ENCODE measurements at places on chromosomes 2 and 18.

GRCh38 chr2:80086831-80087230 is 217.7 kb downstream of the LRRTM1 start:
- peak; percentile 74 for DNase-seq

DNA sequence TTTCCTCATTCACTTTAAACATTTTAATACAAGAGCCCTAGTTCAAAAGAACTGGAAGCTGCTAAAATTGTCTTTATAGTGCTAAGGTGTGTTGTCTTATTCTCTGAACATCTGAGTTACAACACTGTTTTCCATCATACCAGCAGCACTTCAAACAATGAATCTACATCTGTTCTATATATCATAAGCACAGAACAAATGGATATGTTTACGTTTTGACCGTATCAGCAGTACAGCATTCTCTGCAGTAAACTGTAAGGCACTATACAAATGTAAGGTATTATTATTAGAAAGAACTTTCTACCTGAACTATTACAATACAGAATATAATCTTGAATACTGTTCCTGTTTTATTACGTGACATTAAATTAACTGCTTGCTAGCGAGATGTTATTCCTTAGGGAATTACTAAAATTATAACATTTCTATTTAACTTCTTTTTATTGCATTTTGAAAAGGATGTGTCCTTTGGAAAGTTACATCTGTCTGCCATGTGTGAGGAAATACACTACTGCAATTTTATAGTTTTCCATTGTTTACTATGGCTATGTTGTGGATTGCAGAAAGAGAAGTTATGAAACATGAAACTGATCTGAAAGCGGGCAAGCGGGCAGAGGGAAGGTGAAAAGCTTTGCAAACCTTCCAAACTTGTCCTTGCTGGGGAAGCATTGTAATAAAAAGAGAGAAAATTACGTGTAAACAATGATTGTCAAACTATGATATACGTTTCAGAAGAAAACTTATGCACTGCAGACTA is 13.7 kb downstream of the NCKAP1 start:
- peak; percentile 25 for DNase-seq

- no peak for DNase-seq
Observed at GRCh38 chr2:190789074-190790004, 91.3 kb upstream of the GLS start.

GRCh38 chr2:134536296-134536695 is 182.5 kb downstream of the TMEM163 start:
- DNase-seq = no peak

DNA sequence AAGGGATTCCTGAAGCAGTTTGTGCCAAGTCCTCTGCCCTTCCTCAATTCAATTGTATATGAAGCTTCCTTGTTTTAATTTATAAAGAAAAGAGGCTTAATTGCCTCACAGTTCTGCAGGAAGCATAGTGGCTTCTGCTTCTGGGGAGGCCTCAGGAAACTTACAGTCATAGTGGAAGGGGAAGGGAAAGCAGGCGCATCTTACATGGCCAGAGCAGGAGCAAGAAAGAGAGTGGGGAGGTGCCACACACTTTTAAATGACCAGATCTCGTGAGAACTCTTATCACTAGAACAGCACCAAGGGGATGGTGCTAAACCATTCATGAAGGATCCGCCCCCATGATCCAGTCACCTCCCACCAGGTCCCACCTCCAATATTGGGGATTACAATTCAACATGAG is 114.2 kb downstream of the SGPP2 start:
- DNase-seq = no peak

DNA sequence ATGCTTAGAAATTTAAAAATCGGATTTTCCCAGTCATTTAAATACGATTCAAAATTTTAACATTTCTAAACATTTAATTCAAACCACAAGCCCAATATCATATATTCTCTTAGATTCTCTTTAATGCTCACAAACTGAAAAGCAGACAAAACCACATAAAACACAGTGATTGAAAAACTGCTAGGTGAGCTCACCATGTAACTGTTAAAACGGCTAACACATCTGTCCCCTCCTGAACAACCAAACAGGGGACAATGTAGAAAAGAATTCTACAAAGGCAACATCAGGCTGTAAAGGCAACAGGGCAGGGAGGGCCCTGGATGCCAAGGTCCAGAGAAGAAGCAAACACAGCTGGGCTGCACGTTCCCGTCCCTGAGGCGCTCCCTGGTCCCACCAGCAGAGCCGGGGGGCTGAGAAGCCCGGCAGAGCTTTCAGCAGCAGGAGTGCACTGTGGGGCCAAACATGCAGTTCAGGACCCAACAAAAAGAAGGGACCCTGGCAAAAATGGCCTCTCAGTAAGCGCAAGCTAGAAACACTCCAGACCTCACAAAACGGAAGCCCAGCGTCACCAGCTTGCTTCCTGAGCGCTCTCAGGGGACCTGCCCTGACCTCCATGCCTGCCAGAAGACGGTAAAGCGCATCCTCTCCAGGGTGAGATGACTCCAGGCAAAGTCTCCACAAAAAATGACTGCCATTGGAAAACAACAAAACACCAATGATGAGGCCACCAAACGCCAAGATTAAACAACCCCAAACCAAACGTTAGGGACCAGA is 40.5 kb downstream of the NDUFA10 start:
- no peak for DNase-seq

GRCh38 chr2:44104855-44105271 is 63.8 kb upstream of the PPM1B start:
- DNase-seq = no peak

GRCh38 chr2:20576598-20577115 is 74.2 kb downstream of the HS1BP3 start:
- DNase-seq = no peak

GRCh38 chr2:32227492-32227891 is 37.2 kb downstream of the NLRC4 start:
- no peak for DNase-seq

- no peak for DNase-seq
Observed at GRCh38 chr2:12300927-12301326, 415.8 kb upstream of the TRIB2 start.

GRCh38 chr2:180644709-180645108 is 335.7 kb upstream of the UBE2E3 start:
- peak; percentile 42 for DNase-seq

GRCh38 chr2:44771522-44771921 is 170.0 kb upstream of the SIX3 start:
- DNase-seq = no peak

GRCh38 chr2:84969511-84970209 is 1.3 kb upstream of the KCMF1 start:
- DNase-seq = no peak

- DNase-seq = no peak
Observed at GRCh38 chr2:25170888-25171287, 2.5 kb upstream of the POMC start.

GRCh38 chr18:60146220-60146960 is 226.2 kb downstream of the MC4R start:
- no peak for DNase-seq

- peak; percentile 84 for DNase-seq
Observed at GRCh38 chr2:27832396-27832795, 57.8 kb downstream of the RBKS start.

DNA sequence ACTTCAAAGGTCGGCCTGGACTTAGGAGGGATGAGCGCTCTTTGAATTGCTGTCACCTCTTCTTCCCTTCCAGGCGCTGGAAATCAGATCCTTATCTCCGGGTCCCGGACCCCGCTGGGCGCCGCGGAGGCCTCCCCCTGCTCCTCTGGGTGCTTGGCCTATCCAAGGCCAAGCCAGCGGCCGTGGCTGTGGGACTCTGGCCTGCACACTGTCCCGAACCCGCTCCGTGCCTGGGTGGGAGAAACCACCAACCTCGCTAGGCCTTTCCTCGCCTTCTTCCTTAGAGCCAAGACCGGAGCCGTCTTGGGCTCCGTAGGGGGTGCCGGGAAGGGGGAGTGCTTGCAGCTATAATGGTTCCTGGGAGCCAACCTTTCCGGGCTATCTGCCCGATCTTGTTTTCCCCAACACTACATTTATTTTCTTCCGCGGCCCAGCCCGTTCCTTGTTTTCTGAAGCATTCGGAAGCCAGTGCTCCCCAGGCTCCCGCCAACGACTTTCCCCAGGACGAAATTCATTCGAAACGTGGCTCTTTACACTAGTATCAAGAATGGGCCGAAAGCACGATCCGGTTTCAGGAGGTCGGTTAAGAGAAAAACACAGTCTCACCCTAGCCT is 2.4 kb downstream of the OSR1 start:
- DNase-seq = peak; percentile 16

DNA sequence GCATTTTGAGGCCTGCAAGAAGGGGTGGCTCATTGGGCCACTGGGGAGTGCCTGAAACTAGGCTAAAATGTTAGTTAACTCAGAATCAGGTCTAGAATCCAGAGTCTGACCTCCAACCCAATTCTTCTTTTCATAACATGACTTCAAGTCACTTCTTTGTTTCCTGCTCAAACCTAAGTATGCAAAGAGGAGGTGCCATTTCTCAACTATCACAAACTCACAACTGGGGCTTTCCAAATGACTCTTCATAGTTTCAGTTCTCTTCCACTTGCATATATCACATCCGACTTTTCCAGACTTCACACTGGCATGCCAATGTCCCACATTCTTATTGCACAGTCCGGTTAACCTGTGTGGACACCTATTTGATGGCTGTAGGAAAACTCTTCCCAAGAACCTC is 211.6 kb downstream of the TCF4 start:
- DNase-seq = no peak

GRCh38 chr18:59768409-59768808 is 71.2 kb upstream of the CCBE1 start:
- no peak for DNase-seq

DNA sequence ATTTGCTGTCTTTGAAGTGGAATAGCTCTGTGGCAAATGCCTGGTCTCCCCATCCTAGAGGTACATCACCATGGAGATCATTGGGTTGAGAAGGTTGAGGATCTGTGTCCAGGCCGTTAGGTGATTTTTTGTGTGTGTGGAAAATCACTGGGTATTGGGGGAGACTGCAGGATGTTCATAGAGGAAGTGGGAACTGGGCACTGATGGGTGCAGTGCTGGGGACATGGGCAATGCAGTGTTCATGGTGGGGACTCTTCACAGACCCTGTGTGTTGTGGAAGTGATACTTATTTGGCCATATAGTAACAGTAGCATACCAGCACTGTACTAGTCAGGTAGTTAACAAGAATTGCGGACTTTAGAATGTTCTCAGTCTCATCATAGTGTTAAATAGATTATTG is 34.9 kb downstream of the ATP9B start:
- DNase-seq = no peak

- DNase-seq = no peak
Observed at GRCh38 chr18:57089702-57090101, 57.2 kb upstream of the BOD1L2 start.

GRCh38 chr2:101272045-101272784 is 19.5 kb downstream of the CNOT11 start:
- no peak for DNase-seq

DNA sequence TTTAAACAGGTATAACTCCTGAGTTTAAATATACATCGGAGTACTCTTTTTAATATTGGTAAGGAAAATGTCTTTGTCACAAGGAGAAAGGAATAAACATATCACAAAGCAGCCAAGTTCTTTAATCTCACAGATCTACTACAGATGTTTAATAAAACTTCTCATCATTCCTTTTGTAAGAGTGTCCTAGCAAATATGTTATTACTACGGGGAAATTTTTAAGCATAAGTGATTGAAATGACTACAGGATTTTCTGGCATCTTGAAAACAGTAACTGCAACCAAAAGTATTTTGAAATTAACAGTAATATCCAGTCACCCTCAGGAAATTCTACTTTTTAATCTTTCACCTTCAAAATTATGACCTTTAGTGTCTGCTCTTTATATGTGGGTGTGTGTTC is 403.1 kb downstream of the IRS1 start:
- no peak for DNase-seq

- DNase-seq = no peak
Observed at GRCh38 chr18:58592223-58593214, 36.4 kb downstream of the ALPK2 start.

DNA sequence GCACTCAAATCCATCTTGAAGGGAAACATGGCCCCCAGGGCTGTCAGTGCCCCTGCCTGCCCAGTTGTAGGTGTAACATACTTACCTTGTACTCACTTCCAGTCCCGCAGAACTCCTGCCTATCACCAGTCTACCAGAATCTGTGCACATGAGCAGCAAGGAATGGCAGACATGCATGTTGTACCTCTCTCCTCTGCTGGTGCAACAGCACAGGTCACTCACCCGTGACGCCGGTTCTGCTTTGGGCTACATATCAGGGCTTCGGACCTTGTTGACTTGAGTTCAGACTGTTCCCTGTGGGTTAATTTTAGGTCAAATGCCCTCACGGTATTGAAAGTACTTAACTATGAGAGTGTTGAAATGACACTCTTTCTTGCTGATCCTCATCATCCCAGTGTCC is 215.7 kb downstream of the TPGS2 start:
- no peak for DNase-seq

DNA sequence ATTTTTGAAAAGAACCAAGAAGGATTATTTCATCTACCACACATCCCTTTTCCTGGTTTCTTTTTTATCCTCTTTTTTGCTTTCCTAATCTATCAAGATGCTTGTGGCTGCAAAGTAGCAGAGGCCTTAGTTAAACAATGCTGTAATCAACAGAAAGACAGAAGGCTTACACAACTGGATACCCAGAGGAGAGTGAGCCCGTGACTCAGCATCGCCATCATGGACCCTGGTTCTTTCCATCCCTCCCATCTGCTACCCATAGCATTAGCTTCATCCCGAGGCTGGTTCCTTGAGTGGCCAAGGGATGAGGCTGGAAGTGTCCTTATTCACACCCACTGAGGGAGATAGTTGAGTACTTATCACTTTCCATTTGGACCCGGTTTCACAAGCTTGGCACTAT is 7.5 kb upstream of the HAAO start:
- DNase-seq = no peak

- DNase-seq = peak; percentile 36
Observed at GRCh38 chr2:191048073-191048472, 34.1 kb upstream of the STAT1 start.

DNA sequence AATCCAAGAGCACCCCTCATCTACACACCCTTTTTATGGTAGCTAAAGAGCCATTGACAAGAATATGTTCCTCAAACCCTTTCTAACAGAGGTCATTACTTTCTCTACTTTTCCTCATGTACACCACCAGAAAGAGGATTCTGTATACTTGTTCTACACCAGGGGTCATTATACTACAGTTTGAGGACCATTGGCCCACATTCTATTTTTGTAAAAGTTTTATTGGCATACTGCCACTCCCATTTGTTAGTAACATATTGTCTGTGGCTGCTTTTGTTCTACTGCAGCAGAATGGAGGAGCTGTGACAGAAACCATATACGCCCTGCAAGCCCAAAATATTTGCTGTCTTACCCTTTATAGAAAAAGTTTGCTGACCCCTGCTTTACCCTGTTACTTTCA is 14.3 kb downstream of the HTR2B start:
- DNase-seq = peak; percentile 35
